Peyer's patch (tissue), 4 donors: ENCODE measurements at places on chromosomes 3 and 15. TPM values are rescaled to one million over a fixed set of nuclear protein-coding genes. Genes with fewer than 3 reads are reported as not detected.

GREM1 gene
- 3.0 TPM for total RNA-seq

GOLGA6A gene
- total RNA-seq, result not detected

DNA sequence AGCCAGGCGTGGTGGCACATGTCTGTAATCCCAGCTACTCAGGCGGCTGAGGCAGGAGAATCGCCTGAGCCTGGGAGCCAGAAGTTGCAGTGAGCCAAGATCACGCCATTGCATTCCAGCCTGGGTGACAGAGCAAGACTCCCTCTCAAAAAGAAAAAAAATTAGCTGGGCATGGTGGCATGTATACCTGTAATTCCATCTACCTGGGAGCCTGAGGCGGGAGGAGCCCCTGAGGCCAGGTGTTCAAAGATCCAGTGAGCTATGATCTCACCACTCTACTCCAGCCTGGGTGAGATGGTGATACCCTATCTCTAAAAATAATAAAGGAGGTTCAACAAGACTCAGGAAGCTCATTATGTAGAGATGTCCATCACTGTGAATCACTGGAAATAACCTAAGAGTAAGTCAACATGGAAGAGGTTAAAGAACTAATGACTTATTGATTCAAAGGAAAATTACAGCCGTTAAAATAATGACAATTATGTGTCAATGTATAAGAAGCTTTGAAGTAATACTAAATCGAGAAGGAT lies 19.8 kb upstream of the RAB7A start:
- DNase-seq, result no peak

DNA sequence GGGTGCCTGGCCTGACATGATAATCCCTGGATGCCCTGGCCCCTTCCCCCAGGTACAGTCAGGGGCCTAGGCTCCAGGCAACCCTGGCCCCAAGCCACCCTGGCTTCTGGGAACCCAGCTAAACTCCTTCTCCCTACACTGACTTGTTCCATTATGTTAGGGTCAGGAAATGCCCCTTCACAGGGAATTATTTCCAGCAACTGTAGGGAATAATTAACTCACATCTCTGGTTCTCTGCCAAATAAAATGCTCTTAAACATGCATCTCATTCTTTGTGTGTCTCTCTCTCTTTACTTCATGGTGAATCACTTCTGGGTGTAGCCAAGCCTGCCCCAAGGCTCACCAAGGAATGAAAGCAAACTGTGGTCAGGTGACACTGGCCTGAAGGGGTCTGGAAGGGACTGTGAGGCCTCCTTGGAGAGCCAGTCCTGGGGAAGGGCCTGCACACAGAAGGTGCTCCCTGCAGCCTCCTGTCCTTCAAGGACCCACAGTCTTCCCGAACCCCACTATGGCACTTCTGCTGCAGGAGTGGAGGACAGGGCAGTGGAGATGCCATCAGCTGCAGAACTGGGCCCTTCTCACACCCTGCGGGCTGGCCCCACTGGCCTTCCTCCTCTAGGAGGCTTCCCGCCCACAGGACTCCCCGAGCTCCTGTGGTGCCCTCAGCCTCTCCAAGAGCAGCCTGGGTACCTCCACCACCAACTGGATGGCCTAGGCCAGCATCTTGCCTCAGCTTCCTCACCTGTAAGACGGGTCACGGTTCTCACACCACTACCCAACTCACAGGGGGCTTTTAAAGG lies 17.6 kb downstream of the TKT start:
- no peak for DNase-seq

- DNase-seq, result no peak
Observed at GRCh38 chr3:124491098-124491497, 239.2 kb upstream of the UMPS start.

GRCh38 chr3:8712045-8712907 lies 21.3 kb upstream of the CAV3 start:
- DNase-seq, result no peak

DNA sequence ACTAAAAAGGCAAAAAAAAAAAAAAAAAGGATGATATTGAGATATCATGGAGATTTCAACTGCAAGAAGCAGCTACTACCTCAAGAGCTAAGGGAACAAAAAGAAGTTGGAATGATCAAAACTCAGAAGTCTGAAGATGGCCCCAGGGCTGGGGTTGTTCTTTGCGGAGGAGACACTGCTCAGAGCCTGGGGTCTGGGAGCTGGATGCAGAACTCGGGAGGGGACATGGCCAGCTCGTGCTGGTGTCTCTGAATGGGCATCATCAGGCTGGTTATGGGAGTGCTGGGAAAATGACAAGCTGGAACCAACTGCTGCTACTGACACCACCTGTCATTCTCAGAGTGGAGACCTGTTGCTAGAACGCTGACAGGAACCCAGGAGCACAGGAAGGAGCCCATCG lies 14.2 kb upstream of the ADIPOQ start:
- DNase-seq, result no peak
